ENCODE measurements at places on chromosomes 12 and 14.
A peak's percentile ranks its signal among the peaks of the same experiment; 100 is the strongest.

GRCh38 chr12:53824001-53824712 lies 72.4 kb upstream of the CISTR start:
- no peak for DNase-seq

DNA sequence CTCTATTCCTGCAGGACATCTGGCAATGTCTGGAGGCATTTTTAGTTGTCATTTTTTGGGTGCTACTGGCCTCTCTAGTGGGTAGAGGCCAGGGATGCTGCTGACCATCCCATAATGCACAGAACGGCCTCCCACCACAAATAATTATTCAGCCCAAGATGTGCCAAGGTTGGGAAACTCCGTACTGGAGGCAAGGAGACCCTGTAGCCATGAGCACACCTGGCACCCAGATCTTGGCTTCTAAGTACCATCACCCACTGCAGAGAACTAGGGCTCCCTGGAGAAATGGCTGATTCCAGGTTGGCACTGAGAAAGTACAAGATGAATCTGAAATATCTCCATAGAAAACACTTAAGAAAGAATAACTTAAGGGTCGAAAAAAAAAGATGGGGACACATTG lies 81.7 kb downstream of the RBM19 start:
- no peak for DNase-seq

- DNase-seq, result no peak
Observed at GRCh38 chr14:55074662-55075061, 23.2 kb downstream of the MAPK1IP1L start.

- no peak for DNase-seq
Observed at GRCh38 chr12:131948166-131948712, 1.5 kb upstream of the EP400 start.

DNA sequence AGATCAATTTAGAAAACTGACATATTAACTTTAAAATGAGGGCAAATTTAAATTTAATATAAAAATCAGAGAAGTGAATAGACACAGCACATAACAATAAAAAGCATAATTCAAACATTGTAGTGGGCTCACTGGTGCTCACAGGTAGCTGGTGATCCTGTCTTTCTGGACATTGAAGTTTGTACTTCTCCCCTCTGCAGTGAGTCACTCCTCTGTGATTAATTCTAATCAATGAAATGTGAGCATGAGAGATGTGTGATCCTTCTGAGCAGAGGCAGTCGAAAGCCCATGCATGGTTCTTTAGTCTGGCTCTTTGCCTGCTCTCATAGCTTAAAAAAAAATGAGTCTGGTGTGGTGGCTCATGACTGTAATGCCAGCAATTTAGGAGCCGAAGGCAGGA lies 59.0 kb upstream of the RERGL start:
- DNase-seq, result no peak

DNA sequence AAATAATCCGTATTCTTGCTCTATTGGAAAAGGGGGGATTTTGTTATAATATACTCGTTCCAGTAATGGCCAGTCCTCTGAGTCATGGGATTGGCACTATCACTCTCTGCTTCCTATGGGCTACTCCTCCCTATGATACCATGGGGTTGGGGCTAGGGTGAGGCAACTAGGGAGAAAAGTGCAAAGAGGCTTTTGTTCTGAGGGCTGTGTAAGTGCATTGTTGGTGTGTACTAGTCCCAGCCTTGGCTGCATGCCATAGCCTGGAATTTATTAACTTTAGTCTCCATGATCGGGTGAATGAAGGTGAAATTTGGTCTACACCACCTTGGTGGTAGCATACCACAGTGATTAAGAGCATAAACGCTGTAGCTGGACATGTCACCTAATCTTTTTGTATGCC lies 247.6 kb downstream of the RPAP3 start:
- no peak for DNase-seq

DNA sequence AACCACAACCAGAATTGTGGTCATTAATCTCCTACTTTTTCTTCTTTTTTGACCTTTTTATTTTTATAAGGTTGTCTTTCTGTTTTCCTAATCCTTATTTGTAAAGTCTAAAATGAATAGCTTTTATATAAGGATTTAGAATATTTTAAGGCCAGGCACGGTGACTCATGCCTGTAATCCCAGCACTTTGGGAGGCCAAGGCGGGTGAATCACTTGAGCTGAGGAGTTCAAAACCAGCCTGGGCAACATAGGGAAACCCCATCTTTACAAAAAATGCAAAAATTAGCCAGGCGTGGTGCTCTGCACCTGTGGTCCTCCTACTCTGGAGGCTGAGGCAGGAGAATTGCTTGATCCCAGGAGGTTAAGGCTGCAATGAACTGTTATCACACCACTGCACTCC lies 55.1 kb downstream of the IFT81 start:
- DNase-seq, result peak; percentile 9

DNA sequence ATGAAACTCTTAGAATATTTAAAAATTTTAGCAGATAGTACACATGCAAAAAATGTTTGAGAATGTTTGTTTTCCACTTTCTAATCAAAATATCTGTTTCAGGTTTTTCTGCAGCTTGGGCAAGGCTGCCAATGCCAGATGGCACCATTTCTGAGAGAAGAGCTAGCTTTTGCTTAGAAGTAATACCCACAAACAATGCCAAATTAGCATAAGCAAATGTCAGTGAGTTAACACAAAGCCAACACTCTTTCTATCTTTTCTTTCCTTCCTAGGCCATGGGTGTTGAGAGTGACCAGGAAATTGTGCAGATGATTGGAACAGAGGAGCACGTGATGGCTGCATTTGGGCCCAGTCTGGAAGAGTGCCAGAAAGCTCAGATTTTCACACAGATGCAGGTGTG lies 35.2 kb downstream of the POLR3B start:
- no peak for DNase-seq

- DNase-seq, result no peak
Observed at GRCh38 chr12:91273560-91273959, 90.9 kb upstream of the DCN start.

- no peak for DNase-seq
Observed at GRCh38 chr12:121300083-121300819, 3.7 kb upstream of the CAMKK2 start.

GRCh38 chr12:30108666-30109065 lies 324.9 kb upstream of the TMTC1 start:
- DNase-seq, result no peak

- no peak for DNase-seq
Observed at GRCh38 chr12:26251600-26251999, 56.2 kb downstream of the SSPN start.

DNA sequence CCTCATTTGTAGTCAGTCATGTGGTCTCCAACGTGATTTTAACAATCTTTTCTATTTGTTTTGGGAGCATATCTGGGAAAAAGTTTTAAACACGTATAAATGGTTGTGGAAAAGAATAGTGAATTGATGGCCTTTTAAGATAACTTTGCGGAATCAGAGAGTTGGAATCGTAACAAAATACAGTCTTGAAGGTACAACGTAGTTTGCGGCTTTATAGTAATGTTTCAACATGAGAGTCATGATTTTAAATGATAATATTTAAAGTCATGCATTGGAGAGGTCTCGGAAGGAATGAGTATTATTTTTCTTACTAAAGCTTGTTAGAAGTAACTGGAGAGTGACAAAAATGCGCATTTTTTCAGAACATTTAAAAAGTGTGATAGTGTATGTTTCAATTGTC lies 1.6 kb downstream of the AEBP2 start:
- no peak for DNase-seq

DNA sequence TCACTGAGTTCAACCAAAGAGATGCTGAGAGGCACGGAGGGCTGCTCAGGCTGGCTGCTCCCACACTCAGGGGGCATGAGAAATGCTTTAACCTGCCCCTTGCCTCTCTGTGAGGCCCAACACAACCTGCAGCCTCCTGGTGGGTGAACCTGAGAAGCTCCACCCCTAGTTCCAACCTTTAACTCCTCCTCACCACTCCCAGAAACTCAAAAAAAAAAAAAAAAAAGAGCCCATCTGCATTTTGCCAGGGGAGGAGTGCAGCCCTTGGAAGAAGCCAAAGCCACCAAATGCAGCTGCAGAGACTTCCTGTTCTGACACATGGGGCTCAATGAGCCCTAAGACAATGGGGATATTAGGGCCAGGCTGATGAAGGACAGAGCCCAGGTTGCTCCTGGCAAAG lies 8.9 kb downstream of the KRT4 start:
- no peak for DNase-seq

DNA sequence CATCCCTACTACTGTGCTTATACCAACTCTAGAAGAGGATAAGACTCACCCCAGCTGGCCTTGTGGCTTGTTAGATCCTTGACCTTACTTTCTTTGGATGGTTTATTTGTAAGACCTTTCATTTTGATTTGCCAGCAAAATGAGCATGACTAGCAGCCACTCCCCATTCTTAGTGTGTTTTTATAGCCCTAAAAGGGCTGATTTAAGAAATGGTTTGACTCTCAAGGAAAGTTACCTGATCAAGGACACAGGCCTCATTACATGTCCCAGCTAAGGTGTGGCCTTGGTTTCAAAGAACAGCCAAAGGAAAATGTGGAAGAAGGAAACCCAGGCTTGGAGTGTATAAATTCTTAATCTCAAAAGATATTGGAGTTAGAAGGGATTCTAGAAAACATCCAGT lies 41.4 kb downstream of the SLC17A8 start:
- no peak for DNase-seq

GRCh38 chr14:32400480-32400879 lies 71.4 kb downstream of the AKAP6 start:
- DNase-seq, result no peak

GRCh38 chr12:12836571-12836970 lies 23.4 kb downstream of the DDX47 start:
- no peak for DNase-seq
